ENCODE measurements at places on chromosomes 3 and 15. TPM values are rescaled to one million over a fixed set of nuclear protein-coding genes. Genes with fewer than 3 reads are reported as not detected.

CAMKV gene
- total RNA-seq, result not detected

DNA sequence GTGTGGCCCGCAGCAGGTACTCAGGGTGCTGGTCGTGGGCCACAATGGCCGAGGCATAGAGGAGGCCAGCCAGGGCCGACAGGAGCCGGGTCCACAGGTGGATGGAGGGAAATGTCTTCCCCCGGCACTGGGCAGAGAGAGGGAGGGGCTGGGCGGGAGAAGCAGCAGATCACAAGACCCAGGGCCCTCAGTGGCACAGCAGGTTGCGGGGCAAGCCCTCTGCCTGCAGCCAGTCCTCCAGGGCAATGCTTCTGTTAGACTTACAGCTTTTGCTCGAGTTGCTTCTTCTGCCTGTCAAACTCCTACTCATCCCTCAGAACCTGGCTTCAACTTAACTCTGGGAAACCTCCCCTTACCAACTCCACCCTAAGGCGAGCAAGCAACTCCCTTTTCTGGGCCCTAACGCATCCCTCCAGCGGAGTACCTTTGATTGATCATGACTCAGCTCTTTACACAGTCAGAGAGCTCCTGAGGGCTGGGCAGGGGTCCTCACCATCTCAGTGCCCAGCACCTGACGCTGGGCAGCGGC is 16.0 kb downstream of the TMEM44 start:
- H3K27ac ChIP-seq, result no peak overlapping the region
- no peak for DNase-seq
- no peak overlapping the region for H3K4me3 ChIP-seq
- H3K4me1 ChIP-seq, result no peaks in the 10 kb centered on the region

- H3K4me1 ChIP-seq, result no peaks in the 10 kb centered on the region
- H3K36me3 ChIP-seq, result no peaks in the 10 kb centered on the region
- H3K4me3 ChIP-seq, result no peak overlapping the region
- DNase-seq, result peak; percentile 49
- no peaks in the 10 kb centered on the region for H3K27me3 ChIP-seq
Measured at GRCh38 chr15:52071570-52071969, 41.0 kb downstream of the BCL2L10 start.

DNA sequence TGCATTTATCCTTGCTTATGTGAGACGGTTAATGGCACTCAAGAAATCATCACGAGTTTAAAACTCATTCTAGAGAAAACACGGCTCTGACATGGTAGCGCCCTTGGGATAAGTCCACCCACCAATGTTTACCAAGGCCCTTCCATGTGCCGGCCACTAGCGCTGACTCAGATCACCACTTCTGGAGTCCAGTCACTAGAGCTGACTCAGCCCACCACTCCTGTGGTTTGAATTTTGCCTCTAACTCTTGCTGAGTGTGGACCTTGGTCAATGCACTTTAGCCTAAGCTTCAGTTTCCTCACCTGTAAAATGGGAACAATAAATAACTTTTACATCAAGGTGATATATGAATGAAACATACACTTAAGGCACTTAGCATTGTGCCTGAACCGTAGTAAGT is 358.4 kb upstream of the PROK2 start:
- no peak overlapping the region for H3K4me3 ChIP-seq
- DNase-seq, result no peak
- H3K4me1 ChIP-seq, result no peaks in the 10 kb centered on the region

DNA sequence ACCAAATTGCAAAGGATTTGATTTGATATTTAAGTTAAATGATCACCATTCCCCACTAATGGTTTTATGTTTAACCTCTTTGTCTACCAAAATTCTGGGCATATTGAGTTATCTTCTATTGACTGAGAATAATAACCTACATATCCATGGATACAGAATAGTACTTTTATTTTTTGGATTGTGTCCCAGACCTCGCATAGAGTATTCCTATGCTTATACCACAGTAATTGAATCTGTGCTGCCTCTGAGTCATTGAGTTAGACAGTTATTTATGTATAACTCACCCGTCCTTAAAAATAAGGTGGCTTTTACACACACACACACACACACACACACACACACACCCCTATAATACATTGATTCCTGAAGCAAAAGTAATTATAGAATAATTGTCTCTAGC is 690.1 kb upstream of the BCHE start:
- H3K27ac ChIP-seq, result no peak overlapping the region
- no peaks in the 10 kb centered on the region for H3K36me3 ChIP-seq
- H3K27me3 ChIP-seq, result no peaks in the 10 kb centered on the region
- no peak overlapping the region for H3K4me3 ChIP-seq
- H3K4me1 ChIP-seq, result no peaks in the 10 kb centered on the region

KNL1 gene
- 0.10 TPM for total RNA-seq

- H3K4me3 ChIP-seq, result no peak overlapping the region
- H3K27me3 ChIP-seq, result no peaks in the 10 kb centered on the region
- DNase-seq, result no peak
- H3K4me1 ChIP-seq, result peaks cover 6% of the 10 kb centered on the region
Measured at GRCh38 chr3:98884675-98885371, 16.7 kb downstream of the DCBLD2 start.

DNA sequence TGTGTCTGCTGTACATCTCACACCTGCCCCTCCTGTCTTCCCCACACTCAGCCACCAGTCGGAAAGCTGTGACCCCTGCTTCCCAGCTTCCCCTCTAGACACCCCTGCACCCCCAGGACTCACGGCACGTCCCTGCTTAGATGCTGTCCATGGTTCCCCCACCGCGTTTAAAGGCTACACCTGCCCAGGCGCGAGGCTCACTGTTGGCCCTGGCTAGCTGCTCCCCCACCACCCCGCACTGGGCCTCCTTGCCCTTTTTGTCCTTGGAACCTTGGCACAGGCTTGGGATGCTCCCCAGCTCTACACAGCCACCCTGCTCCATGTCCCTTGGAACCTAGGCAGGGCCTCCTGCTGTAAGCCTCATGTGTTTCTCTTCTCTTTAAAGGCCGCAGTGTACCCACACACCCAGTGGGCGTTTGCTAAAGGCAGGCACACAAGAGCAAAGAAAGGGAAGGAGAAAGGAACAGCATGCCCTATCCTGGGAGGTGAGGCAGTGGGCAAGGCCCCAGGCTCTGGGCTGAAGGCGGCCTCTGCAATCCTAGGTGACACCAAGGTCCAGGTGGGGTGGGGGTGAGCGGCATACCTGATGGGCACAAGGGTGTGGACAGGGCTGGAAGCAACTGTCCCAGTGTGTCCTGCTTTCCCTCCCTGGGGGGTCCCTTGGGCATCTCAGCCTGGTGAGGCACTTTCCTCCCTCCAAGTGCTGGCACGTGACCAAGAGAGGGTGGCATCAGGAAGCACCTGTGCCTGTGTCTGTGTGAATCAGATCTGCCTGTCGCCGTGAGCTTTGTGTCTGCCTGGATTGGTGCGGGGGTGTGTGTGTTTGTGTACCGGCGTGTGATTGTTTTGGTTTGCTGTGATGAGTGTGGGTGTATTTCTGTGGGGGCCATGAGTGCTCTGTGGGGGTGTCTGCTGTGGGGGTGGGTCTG is 54.4 kb downstream of the TPRA1 start:
- H3K27me3 ChIP-seq, result no peaks in the 10 kb centered on the region
- no peaks in the 10 kb centered on the region for H3K4me1 ChIP-seq
- H3K36me3 ChIP-seq, result no peaks in the 10 kb centered on the region
- no peak overlapping the region for H3K4me3 ChIP-seq

DNA sequence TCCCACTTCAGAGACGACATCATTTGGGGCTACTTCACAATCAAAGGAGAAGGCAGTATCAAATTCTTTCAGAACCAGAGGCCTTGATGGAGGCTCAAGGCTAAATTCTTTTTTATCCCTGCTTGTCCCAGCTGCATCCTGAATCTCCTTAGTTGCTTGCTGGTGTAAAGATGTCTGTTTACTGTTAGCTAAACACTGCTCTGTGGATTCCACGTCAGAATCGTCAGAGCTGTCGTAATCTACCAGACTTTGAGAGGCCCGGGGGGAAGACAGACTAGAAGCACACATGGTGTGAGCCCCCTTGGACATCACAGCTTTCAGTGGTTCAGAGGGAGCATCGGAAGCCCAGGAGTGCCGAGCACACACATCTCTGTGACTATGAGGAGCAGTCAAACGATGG is 32.6 kb downstream of the LINS1 start:
- no peak for DNase-seq
- no peak overlapping the region for H3K4me3 ChIP-seq
- no peaks in the 10 kb centered on the region for H3K36me3 ChIP-seq
- no peak overlapping the region for H3K27ac ChIP-seq
- peaks cover 9% of the 10 kb centered on the region for H3K4me1 ChIP-seq
- no peaks in the 10 kb centered on the region for H3K27me3 ChIP-seq

WDR76 gene
- 0.39 TPM for total RNA-seq

DNA sequence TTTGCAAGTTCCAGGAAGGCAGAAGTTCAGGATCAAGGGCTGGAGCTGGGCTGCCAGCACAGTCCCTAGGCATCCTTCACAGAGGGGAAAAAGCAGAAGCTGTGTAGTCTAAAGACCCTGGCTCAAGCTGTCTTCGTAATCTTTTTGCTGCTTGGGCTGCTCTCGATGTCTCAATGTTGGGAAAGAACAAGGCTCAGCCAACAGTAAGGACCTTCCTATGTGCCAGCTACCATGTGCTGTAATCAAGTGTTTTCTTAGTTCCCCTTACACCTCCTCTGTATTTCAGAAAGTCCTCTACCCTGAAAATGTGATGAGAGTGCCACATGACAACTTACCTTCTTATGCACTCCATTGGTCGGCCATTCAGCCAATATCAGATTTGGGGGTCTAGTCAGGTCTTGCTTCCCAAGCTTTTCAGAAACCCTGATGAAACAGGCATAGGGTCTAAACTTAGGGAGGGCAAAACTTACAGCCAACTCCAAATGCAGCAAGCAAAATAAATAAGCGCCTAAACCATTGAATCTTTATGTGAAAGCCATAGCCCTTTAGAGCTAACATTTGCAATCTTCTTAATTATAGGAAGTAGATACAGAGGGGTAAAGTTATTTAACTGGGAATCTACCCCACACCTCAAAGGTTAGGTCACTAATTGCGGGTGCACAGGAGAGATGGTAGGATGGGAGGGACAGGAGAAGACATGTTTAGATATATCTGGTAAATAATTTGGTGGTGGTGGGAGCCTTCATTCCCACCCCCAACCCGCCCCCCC is 1.2 kb upstream of the EDEM1 start:
- peak overlapping the region; percentile 82 for H3K27ac ChIP-seq
- H3K36me3 ChIP-seq, result peaks cover 16% of the 10 kb centered on the region
- H3K4me3 ChIP-seq, result peak overlapping the region; percentile 61

GRCh38 chr3:1346386-1346785 is 253.6 kb downstream of the CNTN6 start:
- no peak for DNase-seq
- no peaks in the 10 kb centered on the region for H3K4me1 ChIP-seq
- no peaks in the 10 kb centered on the region for H3K36me3 ChIP-seq
- no peak overlapping the region for H3K4me3 ChIP-seq
- H3K27ac ChIP-seq, result no peak overlapping the region

- no peak for DNase-seq
- no peak overlapping the region for H3K27ac ChIP-seq
- H3K27me3 ChIP-seq, result no peaks in the 10 kb centered on the region
- H3K4me1 ChIP-seq, result no peaks in the 10 kb centered on the region
- no peaks in the 10 kb centered on the region for H3K36me3 ChIP-seq
Measured at GRCh38 chr3:154758109-154758868, 321.8 kb upstream of the MME start.

DNA sequence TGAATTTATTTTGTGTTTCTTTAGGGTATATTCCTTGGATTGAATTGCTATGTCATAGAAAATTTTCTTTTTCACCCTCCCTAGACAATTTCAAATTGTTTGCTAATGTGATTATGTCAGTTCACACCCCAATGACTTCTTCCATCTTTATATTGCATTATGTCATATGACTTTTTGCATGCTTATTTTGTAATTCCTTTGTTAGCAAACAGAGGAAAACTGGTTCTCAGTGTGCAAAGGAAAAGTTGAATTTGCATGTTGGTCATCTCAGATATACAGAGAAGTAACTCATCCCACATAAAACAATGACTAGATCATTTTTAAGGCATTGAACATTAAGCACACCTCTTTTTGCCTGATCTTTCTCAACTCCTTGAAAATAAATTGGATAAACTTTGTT is 3.3 kb upstream of the RNF13 start:
- DNase-seq, result no peak
- peaks cover 10% of the 10 kb centered on the region for H3K4me1 ChIP-seq
- no peak overlapping the region for H3K27ac ChIP-seq
- H3K4me3 ChIP-seq, result no peak overlapping the region
- H3K27me3 ChIP-seq, result no peaks in the 10 kb centered on the region

CHRD gene
- total RNA-seq, result 5.7 TPM

DNA sequence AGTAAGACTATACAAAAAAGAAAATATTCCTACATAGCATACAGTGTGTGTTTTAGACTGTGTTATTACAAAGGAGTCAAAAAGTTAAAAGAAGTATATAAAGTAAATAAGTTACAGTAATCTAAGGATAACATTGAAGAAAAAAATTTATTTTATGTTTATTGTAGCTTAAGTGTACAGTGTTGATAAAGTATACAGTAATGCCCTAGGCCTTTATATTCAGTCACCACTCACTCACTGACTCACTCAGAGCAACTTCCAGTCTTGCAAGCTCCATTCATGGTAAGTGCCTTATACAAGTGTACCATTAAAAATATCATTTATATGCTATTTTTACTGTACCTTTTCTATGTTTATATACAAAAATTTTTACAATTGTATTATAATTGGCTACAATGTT is 220.1 kb downstream of the BCHE start:
- no peaks in the 10 kb centered on the region for H3K36me3 ChIP-seq
- no peak overlapping the region for H3K27ac ChIP-seq
- no peaks in the 10 kb centered on the region for H3K27me3 ChIP-seq
- no peak for DNase-seq
- H3K4me3 ChIP-seq, result no peak overlapping the region
- H3K4me1 ChIP-seq, result no peaks in the 10 kb centered on the region
